Activated CD4-positive, alpha-beta T cell treated with anti-CD3 and anti-CD28 coated beads for 36 hours (primary cell): ENCODE measurements at places on chromosomes 6 and 20.
A peak's percentile ranks its signal among the peaks of the same experiment; 100 is the strongest.

GRCh38 chr6:152148412-152148811, 340.9 kb downstream of the ESR1 start:
- DNase-seq: no peak

DNA sequence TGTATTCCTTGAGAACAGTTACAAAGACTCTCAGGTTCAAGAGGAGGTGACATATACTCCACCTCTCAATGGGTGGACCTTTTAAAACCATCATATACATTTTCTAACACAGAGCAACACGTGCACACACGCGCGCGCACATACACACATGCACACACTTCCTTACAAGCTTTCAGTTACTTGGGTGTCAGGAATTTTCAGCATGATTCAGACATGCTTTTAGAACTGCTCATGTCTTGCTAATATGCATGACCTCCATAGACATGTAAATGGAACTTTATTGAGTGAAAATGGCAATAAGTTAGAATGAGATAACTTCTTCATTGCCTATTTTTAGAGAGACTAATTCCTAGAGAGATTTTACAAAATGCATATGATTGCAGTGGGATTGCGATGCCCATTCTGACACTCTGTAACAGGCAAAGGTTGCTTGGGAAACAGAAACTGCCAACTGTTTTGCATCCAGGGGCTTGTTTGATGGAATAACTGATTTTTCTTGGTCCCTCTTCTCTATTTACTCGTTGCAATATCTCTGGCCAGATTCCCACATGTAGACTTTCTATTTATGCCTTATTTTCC, 531.4 kb upstream of the RNF217 start:
- DNase-seq: no peak

- peak; percentile 70 for DNase-seq
Measured at GRCh38 chr6:64330694-64331307, 695.2 kb downstream of the PHF3 start.

GRCh38 chr6:127963495-127963894, 62.6 kb upstream of the THEMIS start:
- no peak for DNase-seq

GRCh38 chr20:59084041-59084850, 41.7 kb upstream of the PRELID3B start:
- DNase-seq: no peak

- no peak for DNase-seq
Measured at GRCh38 chr6:11132194-11132888, 20.8 kb upstream of the ERVFRD-1 start.
